ENCODE measurements at places on chromosomes 6 and 20.

DNA sequence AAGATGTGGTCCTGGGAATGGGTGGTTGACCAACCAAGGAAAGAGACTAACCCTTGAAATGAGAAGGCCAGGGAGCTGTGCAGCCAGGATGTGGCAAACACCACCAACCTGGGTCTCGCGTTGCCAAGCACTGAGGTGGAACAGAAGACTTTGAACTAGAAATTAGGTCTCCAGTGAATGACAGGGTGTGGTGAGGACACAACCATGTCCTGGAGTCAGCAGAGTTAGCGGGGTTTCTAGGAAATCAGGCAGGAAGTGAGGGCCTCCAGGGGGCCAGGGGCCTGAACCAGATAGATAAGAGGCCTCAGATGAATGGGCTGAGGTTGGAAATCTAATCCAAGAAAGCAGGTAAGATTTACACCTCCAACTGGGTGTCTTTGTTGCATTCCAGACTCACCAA, 353.3 kb upstream of the ARID1B start:
- DNase-seq: no peak

GRCh38 chr6:53811082-53811481, 16.3 kb downstream of the LRRC1 start:
- DNase-seq: no peak

DNA sequence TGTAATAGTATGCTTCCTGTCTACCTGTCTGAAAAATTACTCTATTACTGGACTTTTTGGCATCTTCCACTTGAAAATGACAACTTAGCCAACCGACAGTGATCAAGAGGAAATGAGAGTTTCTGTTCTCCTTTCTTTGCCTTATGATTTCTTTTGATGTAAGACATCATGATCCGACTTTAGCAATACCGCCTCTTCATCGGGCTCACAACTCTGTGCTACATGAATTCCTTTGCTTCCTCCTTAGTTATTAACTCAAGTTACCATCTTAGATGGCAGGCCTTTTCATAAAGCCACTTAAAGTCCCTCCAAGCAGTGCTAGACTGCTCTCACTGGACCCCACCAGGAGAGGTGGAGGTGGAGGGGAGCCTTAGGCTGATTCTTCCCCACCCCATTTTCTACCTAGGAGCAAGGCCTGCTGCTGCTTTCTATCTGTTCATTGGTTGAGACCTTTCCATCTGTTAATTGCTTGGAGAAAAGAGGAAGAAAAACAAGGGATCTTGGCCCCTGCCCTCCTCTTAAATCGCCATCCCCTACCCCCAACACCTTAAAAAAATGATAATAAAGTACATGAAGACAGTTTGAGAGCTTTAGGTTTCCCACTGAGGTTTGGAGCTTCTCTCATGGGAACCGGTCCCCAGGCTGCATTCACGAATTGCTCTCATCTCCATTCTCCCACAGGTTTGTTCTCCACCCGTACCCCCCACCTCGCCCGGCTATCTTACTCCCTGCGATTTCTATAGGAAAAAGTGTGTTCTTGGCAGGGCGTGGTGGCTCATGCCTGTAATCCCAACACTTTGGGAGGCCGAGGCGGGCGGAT, 21.6 kb upstream of the MCM3 start:
- no peak for DNase-seq

DNA sequence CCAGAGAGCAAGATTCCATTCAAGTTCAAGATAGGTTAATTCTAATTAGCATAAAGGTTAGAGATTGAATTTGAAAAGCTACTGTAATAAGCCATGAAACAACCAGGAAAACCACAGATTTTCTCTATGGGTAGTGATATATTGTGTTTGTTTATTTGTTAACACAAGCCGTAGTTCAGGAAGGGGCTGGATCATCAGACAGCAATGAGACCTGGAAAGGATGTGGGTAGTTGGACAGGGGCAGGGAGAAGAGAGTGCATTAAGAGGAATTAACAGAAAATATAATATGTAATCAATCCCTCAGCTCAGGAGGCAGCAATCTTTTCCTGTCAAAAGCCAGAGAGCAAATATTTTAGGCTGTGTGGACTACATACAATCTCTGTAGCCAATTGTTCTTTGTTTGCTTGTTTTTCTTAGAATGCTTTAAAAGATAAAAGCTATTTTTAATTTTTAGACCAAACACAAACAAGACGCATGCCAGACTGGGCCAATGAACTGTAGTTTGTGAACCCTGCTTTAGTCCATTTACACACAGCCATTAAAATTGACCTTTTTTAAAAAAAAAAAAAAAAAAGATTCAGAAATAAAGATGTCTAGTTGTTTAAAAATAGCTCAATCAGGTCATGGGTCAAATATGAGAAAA, 398.7 kb upstream of the MARCKS start:
- no peak for DNase-seq

DNA sequence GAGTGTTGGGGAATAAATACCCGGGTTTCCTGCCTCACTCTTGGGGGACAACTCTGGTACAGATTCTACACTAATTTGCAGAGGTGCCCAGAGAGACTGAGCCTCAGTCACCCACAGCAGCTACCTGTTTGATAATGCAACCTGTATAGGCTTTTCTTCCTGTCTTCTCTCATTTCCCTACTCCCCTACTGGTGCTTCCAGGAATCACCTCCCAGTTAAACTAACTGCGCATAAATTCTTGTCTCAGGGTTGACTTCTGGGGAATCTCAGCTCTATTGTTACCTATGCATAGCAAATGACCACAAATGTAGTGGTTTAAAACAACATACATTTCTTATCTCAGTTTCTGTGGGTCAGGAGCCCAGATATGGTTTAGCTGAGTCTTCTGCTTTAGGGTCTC, 11.3 kb downstream of the OCSTAMP start:
- DNase-seq: no peak

DNA sequence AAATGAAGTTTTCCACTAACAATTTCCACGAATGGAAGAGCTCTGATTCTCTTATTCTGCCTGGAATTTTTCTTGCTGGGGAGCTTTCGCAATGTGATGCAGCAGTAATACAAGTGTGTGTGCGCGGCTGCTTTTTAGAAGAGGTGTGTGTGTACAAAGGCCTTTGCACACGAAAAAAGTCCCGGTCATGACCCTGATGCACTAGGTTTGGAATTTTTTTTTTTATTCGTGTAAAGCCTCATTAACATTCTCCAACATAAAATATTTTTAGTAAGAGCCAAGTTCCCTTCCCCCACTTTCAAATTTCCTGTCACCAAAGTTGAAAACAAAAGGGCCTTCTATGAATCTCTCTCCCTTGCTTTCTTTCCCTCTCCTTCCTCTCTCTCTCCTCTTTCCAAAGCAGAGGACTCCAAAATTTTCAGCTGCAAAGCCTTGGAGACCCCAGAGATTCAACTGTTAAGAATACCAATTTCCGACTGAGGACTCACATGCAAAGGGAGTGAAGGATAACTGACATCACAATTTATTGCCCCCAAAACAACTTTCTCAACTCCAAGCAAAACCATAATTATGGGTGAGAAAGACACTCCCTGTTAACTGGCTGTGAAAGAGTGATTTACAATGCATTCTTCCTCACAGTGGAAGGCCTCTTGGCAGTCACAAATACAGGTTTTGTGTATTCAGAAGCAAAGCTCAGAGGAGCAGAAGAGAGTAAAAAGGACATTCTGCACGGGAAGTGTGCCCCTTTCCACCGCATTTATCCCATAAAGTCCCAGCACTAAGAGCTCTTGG, 421.2 kb upstream of the JARID2 start:
- no peak for DNase-seq

GRCh38 chr6:124722141-124722878, 239.9 kb upstream of the RNF217 start:
- DNase-seq: no peak

- no peak for DNase-seq
These were observed 44.6 kb downstream of the CDH4 start for GRCh38 chr20:61296629-61297019.

GRCh38 chr20:57625181-57625958, 5.1 kb upstream of the ZBP1 start:
- DNase-seq: no peak

GRCh38 chr6:146913842-146914488, 290.3 kb upstream of the STXBP5 start:
- no peak for DNase-seq

- DNase-seq: no peak
These were observed 30.4 kb downstream of the IBTK start for GRCh38 chr6:82217018-82217586.

DNA sequence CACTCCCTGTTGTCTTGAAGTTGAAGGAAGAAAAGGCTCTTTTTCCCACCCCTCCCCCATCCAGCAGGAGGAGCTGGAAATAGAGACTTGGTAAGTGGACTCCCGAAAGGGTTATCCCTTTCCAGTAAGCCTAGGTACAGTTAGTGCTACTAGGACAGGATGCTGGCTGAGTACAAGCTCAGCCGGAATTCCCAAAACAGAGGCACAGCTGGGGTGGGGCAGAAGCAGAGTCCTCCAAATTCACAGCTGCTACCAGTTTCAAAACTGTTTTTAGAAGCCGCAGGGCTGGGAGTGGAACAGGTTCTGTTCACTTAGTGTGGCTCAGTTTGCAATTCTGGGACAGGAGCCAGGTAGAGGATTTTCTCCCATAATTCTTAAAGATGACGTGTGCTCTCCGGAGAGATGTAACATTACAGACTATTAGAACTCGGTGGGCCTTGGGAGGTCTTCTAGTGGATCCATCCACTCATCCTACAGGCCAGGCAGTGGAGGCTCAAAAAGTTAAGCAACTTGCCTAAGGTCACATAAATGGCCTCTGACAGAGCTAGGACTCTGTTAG, 19.0 kb upstream of the UTRN start:
- DNase-seq: no peak

All from cerebellar nuclear complex (tissue), 1 donor.